T-cell (primary cell): ENCODE measurements at places on chromosomes 4 and X.

DNA sequence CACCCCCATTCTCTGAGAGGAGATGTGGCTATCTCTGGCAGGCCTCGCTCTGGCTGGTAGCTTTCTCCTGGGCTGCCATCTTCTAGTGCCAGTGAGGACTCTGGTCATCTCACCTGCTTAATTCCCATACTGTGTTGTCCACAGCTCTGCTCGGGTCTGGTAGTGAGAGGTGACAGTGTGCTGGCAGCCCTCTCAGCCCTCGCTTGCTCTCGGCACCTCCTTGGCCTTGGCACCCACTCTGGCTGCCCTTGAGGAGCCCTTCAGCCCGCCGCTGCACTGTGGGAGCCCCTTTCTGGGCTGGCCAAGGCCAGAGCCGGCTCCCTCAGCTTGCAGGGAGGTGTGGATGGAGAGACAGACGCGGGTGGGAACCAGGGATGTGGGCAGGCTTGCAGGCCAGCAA, 52.7 kb downstream of the CPLX1 start:
- no peak overlapping the region for H3K4me3 ChIP-seq
- H3K36me3 ChIP-seq = peaks cover 51% of the 10 kb centered on the region
- no peak for DNase-seq

GRCh38 chr4:44661940-44662622, 10.7 kb upstream of the YIPF7 start:
- no peak overlapping the region for H3K4me3 ChIP-seq
- H3K27me3 ChIP-seq = peaks cover 6% of the 10 kb centered on the region
- H3K36me3 ChIP-seq = no peaks in the 10 kb centered on the region
- H3K27ac ChIP-seq = no peak overlapping the region

DNA sequence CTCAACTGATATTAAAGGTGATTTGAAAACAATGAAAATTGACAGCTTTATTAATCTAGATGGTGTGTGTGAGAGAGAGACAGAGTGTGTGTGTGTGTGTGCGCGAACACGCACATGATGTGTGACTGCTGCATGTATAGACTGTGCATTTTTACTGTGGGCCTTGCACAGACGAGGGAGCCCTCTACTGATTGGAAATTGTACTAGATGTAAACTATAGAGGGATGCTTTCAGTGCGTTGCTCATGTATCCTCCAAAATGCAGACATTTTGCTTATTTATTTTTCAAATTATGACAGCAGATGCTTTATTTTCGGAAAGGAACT, 168.4 kb upstream of the GK2 start:
- DNase-seq = no peak
- no peak overlapping the region for H3K27ac ChIP-seq
- no peaks in the 10 kb centered on the region for H3K4me1 ChIP-seq
- H3K36me3 ChIP-seq = no peaks in the 10 kb centered on the region
- no peak overlapping the region for H3K4me3 ChIP-seq
- H3K27me3 ChIP-seq = no peaks in the 10 kb centered on the region

- H3K4me3 ChIP-seq = no peak overlapping the region
- DNase-seq = no peak
- H3K27me3 ChIP-seq = no peaks in the 10 kb centered on the region
- peak overlapping the region; percentile 67 for H3K27ac ChIP-seq
Measured at GRCh38 chrX:24498181-24498580, 33.1 kb downstream of the PDK3 start.

DNA sequence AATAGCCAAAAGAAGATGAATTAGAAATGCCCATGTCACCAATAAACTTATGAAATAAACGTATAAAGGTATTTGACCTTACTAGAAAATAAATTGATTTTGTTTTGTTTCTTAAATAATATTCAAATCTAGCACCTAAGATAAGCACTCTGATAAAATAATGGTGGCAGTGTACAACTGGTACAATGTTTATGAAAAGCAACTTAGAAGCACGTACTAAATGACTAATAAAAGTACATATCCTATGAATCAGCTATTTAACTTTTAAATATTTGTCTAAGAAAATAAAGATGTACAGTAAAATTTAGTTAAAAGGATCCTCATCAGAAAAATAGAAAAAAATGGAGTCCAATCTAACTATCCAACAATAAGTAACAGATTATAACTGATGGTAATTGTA, 6.7 kb downstream of the MANBA start:
- no peaks in the 10 kb centered on the region for H3K36me3 ChIP-seq
- no peaks in the 10 kb centered on the region for H3K4me1 ChIP-seq
- H3K27me3 ChIP-seq = no peaks in the 10 kb centered on the region
- no peak overlapping the region for H3K4me3 ChIP-seq
- H3K27ac ChIP-seq = no peak overlapping the region

GRCh38 chr4:89300499-89300898, 7.1 kb downstream of the GPRIN3 start:
- no peaks in the 10 kb centered on the region for H3K27me3 ChIP-seq
- H3K36me3 ChIP-seq = no peaks in the 10 kb centered on the region
- H3K4me1 ChIP-seq = peaks cover 42% of the 10 kb centered on the region
- H3K4me3 ChIP-seq = no peak overlapping the region
- peak overlapping the region; percentile 92 for H3K27ac ChIP-seq

GRCh38 chr4:6916587-6917460, 7.2 kb downstream of the TBC1D14 start:
- no peaks in the 10 kb centered on the region for H3K36me3 ChIP-seq
- peak overlapping the region; percentile 6 for H3K4me3 ChIP-seq
- peaks cover 28% of the 10 kb centered on the region for H3K4me1 ChIP-seq

DNA sequence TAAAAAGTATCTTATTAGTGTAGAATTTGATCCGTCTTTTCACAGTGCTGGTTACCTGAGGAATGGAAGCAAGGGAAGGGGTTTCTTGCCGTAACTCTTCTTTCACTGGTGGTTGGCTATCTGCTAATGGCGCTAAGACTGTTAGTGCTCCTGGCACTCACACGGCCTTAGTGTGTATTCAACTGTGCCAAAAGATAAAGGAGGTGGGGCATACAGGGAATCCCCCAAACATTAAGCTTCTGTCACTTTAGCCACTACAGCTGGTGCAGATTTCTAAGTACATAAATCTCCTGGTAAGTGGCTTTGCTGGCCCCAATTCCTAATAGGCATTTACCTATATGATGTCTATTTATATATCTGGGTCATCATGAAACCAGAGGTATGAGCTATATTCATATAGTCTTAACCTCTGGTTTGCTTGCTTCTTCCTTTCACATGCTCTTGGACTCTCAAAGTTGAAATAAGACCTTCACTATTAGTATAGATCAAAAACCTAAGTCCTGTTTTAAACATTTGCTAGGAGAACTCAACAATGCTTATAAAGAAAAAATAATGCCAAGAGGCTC, 95.1 kb downstream of the TSPAN7 start:
- no peak overlapping the region for H3K27ac ChIP-seq
- no peak overlapping the region for H3K4me3 ChIP-seq
- H3K27me3 ChIP-seq = no peaks in the 10 kb centered on the region
- DNase-seq = no peak

DNA sequence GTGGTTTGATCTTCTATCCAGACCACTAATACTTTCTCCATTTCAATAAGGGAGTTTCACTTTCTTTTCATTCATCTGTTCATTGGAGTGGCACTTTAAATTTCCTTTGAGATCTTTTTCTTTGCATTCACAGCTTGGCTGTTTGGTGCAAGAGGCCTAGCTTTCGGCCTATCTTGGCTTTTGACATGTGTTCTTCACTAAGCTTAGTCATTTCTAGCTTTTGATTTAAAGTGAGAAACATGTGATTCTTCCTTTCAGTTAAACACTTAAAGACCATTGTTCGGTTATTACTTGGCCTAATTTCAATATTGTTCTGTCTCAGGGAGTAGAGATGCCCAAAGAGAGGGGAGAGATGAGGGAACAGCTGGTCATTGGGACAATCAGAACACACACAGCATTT, 24.3 kb downstream of the CXCL13 start:
- no peaks in the 10 kb centered on the region for H3K27me3 ChIP-seq
- no peaks in the 10 kb centered on the region for H3K4me1 ChIP-seq
- no peak for DNase-seq
- no peak overlapping the region for H3K27ac ChIP-seq
- no peak overlapping the region for H3K4me3 ChIP-seq
- no peaks in the 10 kb centered on the region for H3K36me3 ChIP-seq

DNA sequence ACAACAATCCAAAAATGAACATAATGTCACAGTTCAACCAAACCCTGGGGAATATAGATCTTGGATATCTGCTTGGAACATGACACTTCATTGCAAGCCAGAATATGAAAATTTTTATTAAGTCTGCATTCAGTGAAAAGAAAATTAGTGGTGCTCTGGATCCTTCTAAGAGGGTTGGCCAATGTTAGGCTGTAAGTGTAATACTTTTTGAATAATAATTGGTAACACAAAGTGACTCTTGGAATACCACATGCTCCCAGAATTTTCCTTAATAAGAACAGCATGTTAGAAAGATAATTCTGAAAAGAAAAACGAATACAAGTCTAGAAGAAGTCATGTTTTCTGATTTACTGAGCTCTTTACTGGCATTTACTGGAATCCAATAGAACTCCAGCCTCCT, 175.8 kb downstream of the RASL11B start:
- H3K36me3 ChIP-seq = no peaks in the 10 kb centered on the region
- H3K27ac ChIP-seq = no peak overlapping the region
- no peaks in the 10 kb centered on the region for H3K27me3 ChIP-seq
- H3K4me1 ChIP-seq = no peaks in the 10 kb centered on the region
- H3K4me3 ChIP-seq = no peak overlapping the region

- H3K36me3 ChIP-seq = no peaks in the 10 kb centered on the region
- no peak within 1 kb of the TSS for H3K27ac ChIP-seq
- H3K4me3 ChIP-seq = peak within 1 kb of the TSS; percentile 47
- H3K4me1 ChIP-seq = no peaks in the 10 kb centered on the region
Measured at GRCh38 chrX:107448998-107449835, at the start of gene FRMPD3. FRMPD3 (plus strand) TSS chrX:107449652; CDS start chrX:107526589, 76,937 bp downstream.

DNA sequence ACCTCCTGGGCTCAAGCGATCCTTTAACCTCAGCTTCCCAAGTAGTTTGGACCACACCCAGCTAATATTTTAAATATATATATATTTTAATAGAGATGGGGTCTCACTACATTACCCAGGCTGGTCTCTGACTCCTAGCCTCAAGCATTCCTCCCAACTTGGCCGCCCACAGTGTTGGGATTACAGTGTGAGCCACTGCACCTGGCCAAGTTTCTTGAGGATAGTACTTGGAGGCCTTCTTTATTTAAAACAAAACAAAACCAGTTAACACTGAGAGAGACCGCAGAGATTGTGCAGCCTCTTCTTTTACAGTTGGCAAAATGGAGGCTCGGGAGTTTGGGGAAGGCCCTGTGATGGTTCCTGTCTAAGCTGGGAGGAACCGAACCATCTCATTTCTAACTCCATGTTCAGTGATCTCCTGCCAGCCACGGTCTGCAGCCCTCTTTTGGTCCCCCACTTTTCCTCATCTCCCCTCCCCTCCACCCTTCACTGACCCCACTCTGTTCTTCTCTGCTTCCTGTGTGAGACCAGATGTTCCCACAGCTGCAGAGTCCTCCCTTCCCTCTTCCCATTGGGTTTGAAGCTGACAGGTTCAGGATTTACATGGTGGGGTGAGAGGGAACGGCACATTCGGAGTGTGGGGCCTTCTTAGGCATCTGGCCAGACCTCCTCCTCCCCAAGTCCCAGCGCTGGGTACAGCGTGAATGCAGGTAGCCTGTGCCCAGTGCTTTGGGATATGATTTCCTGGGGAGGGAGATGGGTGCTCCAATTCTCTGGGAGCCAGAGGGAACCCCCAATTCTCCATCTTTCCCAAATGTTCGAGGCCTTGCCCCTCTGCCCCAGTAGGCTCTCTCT, 1.4 kb upstream of the SORCS2 start:
- no peaks in the 10 kb centered on the region for H3K36me3 ChIP-seq
- no peak for DNase-seq
- H3K27me3 ChIP-seq = no peaks in the 10 kb centered on the region
- peaks cover 10% of the 10 kb centered on the region for H3K4me1 ChIP-seq
- no peak overlapping the region for H3K27ac ChIP-seq
- H3K4me3 ChIP-seq = no peak overlapping the region

- H3K27ac ChIP-seq = no peak overlapping the region
- H3K4me1 ChIP-seq = no peaks in the 10 kb centered on the region
- H3K27me3 ChIP-seq = no peaks in the 10 kb centered on the region
- DNase-seq = no peak
- no peak overlapping the region for H3K4me3 ChIP-seq
Measured at GRCh38 chr4:124325690-124326089, 386.8 kb downstream of the ANKRD50 start.

DNA sequence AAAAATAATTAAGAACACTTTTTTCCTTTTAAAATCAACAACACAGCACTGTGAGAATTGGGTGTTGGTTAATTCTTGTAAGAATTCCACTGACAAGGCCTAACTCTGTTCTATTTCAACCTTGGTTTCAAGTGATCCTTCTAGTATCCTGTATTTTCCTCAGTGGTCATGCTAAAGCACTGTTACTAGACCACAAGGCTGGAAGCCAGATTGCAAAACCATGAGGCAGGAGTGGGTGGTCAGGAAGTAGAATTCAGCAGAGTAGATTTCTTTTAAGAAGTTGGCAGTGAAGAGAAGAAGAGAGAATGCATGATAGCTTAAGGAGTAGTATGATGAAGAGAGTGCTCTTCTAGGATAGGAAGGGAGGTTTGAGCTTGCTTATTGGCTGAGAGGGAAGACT, 71.6 kb upstream of the LEF1 start:
- peaks cover 2% of the 10 kb centered on the region for H3K4me1 ChIP-seq
- no peak for DNase-seq

GRCh38 chr4:114997576-114998247, 115.7 kb downstream of the NDST4 start:
- no peak overlapping the region for H3K27ac ChIP-seq
- no peaks in the 10 kb centered on the region for H3K4me1 ChIP-seq
- no peak overlapping the region for H3K4me3 ChIP-seq
- no peaks in the 10 kb centered on the region for H3K27me3 ChIP-seq
- DNase-seq = no peak
- no peaks in the 10 kb centered on the region for H3K36me3 ChIP-seq

- no peak overlapping the region for H3K27ac ChIP-seq
- DNase-seq = no peak
- no peaks in the 10 kb centered on the region for H3K27me3 ChIP-seq
- H3K4me1 ChIP-seq = no peaks in the 10 kb centered on the region
- no peaks in the 10 kb centered on the region for H3K36me3 ChIP-seq
- no peak overlapping the region for H3K4me3 ChIP-seq
Measured at GRCh38 chr4:89586864-89587263, 250.1 kb downstream of the SNCA start.

- H3K36me3 ChIP-seq = no peaks in the 10 kb centered on the region
- H3K27me3 ChIP-seq = peaks cover 4% of the 10 kb centered on the region
- DNase-seq = no peak
- no peak overlapping the region for H3K4me3 ChIP-seq
- H3K4me1 ChIP-seq = peaks cover 9% of the 10 kb centered on the region
Measured at GRCh38 chr4:48939785-48940184, 33.2 kb upstream of the OCIAD2 start.

DNA sequence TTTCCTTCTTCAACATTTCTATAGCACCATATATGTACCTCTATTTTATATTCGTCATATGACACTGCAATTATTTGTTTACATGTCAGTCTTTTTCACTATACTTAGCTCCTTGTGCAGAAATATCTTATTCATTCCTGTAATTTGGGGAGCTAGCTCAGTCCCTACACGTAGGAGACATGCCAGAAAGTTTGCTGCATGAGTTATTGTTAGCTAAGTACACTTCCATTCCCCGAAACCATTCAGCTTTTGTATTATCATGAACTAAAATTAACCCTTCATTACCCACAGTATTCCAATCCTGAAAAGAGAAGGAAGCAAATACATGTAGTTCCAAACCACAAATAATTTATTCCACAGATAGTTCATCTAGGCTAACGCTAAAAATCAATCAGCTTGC, 10.2 kb downstream of the CBR4 start:
- no peak overlapping the region for H3K27ac ChIP-seq
- H3K4me3 ChIP-seq = no peak overlapping the region
- peaks cover 4% of the 10 kb centered on the region for H3K36me3 ChIP-seq
- H3K4me1 ChIP-seq = no peaks in the 10 kb centered on the region
